Motor neuron (in vitro differentiated cells): ENCODE measurements at places on chromosomes 7 and 10. TPM values are rescaled to one million over a fixed set of nuclear protein-coding genes. Genes with fewer than 3 reads are reported as not detected.

Gene PHF14
- total RNA-seq = 77.0 and 94.1 TPM in 2 replicates

DNA sequence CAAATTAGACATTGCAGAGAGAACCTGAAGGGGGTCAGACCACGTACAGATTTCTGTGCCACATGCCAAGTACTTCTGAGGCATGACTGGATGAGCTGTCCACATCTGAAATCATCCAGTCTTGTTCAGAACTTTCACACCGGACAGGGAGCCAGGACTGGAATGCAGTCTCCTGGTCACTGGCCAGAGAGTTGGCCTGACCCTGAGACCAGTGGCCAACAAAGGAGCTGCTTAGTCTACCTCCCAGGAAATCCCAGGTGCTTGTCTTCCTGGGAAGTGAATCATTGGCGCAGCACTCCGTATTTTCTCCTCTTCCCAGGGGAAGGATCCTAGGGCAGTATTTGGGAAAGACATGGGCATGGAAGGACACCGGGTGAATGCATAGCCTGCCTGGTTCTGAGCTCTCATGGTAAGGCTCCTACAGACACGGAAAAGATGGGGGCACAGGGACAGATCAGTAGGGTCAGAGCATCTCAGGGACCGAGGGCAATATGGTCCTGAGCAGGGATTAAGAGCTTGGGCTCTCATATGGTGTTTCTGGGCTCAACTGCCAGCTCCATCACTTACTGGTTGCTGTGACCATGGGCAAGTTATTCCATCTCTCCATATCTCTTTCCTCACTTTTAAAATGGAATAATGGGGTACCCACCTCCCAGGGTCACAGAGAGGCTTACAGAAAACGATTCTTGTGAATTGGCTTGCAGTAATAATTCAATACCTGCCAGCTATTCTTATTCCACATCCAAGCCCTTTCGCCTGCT, 1.3 kb upstream of the SCD start:
- no peak for ATAC-seq

DNA sequence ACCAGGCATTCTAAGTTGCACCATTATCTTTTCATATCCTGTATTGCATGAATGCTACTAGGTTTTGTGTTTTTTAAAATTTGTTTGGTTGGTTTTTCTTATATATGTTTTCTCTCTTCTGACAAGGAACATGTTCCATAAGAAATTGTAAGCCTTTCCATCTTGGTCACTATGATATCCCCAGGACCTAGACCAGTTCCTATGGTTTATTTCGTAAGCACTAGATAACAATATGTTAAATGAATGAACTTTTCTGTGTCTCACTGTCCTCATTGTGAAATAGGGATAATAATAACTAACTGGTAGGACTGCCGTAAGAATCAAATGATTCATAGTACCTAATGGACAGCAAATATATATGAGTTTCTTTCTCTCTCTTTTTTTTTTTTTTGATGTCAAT, 146.3 kb downstream of the SEMA3E start:
- ATAC-seq = no peak

DNA sequence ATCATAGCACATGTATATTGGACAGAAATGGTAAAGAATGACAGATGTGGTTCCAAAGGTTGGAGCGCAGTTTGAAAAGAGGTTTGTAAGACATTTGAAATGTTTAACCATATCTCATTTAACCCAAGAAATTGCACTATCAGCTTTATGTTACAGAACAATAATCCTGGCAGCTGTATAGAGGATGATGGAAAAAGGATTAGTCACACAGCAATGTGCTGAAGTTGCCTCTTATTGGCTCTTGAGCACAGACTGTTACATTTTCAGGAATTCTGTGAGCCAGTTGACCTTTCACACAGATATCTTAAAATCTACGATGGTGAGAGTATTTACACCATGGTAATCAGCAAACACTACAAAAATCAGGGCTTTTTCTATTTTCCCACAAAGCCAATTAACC, 3.9 kb downstream of the COG5 start:
- ATAC-seq = no peak

GRCh38 chr7:45054442-45054841, 34.3 kb downstream of the NACAD start:
- no peak for ATAC-seq

- ATAC-seq = peak; percentile 97
These were observed 38.6 kb downstream of the CLRN3 start for GRCh38 chr10:127853868-127854768.
